ENCODE measurements at places on chromosomes 2 and 18.

DNA sequence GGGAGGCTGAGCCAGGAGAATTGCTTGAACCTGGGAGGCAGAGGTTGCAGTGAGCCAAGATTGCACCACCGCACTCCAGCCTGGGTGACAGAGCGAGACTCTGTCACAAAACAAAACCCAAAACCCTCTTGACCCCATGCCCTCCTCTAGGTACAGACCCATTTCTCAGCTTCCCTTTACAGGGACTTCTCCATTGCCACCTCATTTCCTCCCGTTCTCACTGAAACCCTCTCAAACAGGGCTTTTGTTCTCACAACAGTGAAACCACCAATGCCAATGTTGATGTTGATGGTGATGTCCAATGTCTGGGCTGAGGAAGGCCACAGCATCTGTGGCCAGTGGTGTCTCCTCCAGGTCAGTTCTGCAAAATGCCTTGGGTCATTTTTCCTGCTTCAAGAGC lies 69.0 kb upstream of the ZCCHC2 start:
- H3K4me3 ChIP-seq, result no peak overlapping the region
- no peaks in the 10 kb centered on the region for H3K36me3 ChIP-seq
- peaks cover 30% of the 10 kb centered on the region for H3K4me1 ChIP-seq
- H3K27ac ChIP-seq, result no peak overlapping the region
- no peak for DNase-seq

DNA sequence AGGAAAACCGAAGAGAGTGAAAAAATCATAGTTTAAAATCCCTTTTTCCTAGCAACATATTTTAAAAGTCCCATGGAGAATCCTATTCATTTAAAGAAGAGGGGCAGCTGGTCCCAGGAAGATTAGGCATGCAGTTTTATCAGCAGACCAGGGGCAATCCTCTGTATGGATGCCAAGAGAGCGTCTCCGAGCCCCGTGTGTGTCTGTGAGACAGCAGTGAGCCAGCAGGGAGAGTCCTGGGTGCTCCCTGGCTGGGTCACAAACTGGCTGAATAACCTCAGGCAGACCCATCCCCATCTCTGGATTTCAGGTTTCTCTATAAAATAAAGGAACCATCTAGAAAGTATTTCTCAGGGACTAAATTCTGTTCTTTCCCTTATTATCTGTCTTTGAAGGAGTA lies 128.2 kb upstream of the RIOK3 start:
- H3K27me3 ChIP-seq, result peaks cover 31% of the 10 kb centered on the region
- H3K4me1 ChIP-seq, result peaks cover 12% of the 10 kb centered on the region
- DNase-seq, result no peak
- H3K36me3 ChIP-seq, result peaks cover 8% of the 10 kb centered on the region

GRCh38 chr2:26820932-26821331 lies 27.0 kb upstream of the DPYSL5 start:
- no peaks in the 10 kb centered on the region for H3K36me3 ChIP-seq
- no peak for DNase-seq
- 0 out of 2 replicates have a peak, but pooled peaks cover 2% of the 10 kb centered on the region for H3K4me1 ChIP-seq

GRCh38 chr2:239500574-239501550 lies 100.0 kb upstream of the HDAC4 start:
- H3K36me3 ChIP-seq, result peaks cover 6% of the 10 kb centered on the region
- no peak overlapping the region for H3K27ac ChIP-seq
- no peaks in the 10 kb centered on the region for H3K27me3 ChIP-seq
- H3K4me3 ChIP-seq, result no peak overlapping the region
- DNase-seq, result no peak

DNA sequence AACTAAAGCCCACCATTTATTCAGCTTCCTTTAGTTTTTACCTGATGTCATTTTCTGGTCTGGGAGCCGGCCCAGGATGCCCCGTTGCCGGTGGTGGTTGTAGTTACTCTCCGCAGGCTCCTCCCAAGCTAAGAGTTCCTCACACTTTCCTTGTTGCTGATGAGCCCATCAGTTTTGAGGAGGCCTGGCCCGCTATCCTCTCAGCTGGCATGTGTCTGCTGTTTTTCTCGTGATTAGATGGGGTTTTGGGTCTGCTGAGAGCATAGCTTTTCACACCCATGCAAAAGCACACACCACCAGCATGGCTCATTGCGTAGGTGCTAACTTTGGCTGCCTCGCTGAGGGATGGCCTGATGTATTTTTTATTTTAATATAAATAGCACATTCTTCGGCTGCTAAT lies 72.1 kb downstream of the PSMG2 start:
- H3K4me1 ChIP-seq, result no peaks in the 10 kb centered on the region
- H3K27me3 ChIP-seq, result peaks cover 47% of the 10 kb centered on the region
- peaks cover 5% of the 10 kb centered on the region for H3K36me3 ChIP-seq
- no peak overlapping the region for H3K27ac ChIP-seq

DNA sequence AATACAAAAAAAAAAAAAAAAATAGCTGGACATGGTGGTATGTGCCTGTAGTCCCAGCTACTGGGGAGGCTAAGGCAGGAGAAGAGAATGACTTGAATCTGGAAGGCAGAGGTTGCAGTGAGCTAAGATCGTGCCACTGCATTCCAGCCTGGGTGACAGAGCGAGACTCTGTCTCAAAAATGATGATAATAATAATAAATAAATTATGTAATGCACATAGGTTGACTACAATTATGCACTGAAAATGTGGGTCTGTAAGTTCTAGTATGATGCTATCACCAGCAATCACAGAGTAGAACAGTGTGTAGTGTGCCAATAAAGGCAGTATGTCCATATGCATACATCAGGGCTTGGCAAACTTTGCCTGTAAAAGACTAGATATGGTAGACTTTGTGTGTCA lies 55.6 kb upstream of the MYCN start:
- no peak overlapping the region for H3K4me3 ChIP-seq
- no peak overlapping the region for H3K27ac ChIP-seq

GRCh38 chr2:227765788-227766372 lies 20.2 kb downstream of the SCYGR8 start:
- H3K4me1 ChIP-seq, result peaks cover 6% of the 10 kb centered on the region
- DNase-seq, result no peak
- H3K27ac ChIP-seq, result no peak overlapping the region
- no peaks in the 10 kb centered on the region for H3K36me3 ChIP-seq

DNA sequence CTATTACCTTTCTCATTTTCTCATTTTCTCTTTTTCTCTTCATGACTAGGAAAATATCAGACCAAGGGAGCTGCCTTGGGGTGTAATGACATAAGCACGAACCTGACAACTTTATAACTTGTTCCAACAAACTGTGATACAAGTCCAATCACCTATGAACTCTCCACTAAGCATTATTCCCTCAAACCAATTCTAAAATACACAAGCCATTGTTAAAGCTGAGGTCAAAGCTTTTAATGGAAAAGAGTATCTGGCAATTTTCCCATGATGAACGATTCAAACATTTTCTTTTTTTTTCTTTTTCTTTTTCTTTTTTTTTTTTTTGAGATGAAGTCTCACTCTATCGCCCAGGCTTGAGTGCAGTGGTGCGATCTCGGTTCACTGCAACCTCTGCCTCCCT lies 48.4 kb upstream of the NARS1 start:
- no peak for DNase-seq
- no peaks in the 10 kb centered on the region for H3K4me1 ChIP-seq
- no peaks in the 10 kb centered on the region for H3K27me3 ChIP-seq

DNA sequence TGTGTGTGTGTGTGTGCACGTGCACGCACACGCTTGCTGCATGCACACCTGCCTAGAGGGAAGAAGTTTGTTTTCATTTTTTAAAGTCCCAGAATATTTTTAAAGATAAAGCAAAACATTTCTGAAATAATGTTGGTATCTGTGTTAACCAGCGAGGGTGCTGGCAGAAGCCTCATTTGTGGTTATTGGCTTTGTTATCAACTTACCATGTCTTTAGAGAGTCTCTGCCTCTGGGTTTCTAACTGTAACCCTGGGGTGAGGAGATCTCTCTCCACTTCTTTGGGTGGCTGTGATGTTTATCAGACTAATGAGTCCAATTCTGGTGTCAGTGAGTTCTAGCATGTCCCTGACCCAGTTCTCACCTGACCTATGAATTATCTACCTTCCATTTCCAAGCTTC lies 927.6 kb upstream of the FANCL start:
- no peak for DNase-seq
- no peak overlapping the region for H3K27ac ChIP-seq

- DNase-seq, result no peak
- no peak overlapping the region for H3K27ac ChIP-seq
- H3K27me3 ChIP-seq, result peaks cover 9% of the 10 kb centered on the region
- H3K4me1 ChIP-seq, result peaks cover 12% of the 10 kb centered on the region
Measured at GRCh38 chr2:218027426-218028188, 24.8 kb upstream of the TNS1 start.

GRCh38 chr2:177127821-177128220 lies 84.8 kb upstream of the HNRNPA3 start:
- no peaks in the 10 kb centered on the region for H3K27me3 ChIP-seq
- no peak overlapping the region for H3K27ac ChIP-seq

DNA sequence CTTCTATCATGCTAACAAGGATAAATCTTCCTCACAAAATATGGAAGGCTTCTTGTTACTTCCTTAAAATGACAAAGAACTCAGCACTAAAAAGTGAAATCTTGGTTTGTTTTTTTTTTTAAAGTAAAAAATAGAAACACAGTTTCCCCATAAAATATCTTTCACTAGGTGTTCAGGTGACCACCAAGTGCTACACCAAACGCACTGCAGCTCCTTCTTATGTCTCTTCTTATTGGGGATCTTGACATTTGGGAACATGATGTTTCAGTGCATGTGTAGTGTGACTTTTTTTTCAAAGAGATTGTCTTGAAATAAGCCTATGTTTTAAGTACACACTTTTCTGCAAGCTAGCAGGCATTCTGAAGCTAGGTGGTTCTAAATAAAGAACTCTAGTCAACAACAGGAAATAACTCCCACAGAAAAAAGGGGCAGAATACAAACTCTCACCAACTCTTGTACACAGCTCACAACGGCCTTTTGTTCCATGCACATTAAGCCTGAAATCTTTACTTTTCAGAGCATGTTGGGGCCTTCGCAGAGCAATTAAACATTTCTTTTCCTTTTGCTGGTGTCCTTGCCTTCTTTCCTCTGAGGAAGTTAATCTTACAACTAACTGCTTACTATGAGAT lies 13.2 kb upstream of the SERTAD2 start:
- H3K36me3 ChIP-seq, result no peaks in the 10 kb centered on the region
- DNase-seq, result no peak
- no peak overlapping the region for H3K27ac ChIP-seq
- H3K27me3 ChIP-seq, result no peaks in the 10 kb centered on the region

GRCh38 chr2:239087046-239087710 lies 239.3 kb downstream of the TWIST2 start:
- no peaks in the 10 kb centered on the region for H3K27me3 ChIP-seq
- DNase-seq, result no peak
- H3K4me3 ChIP-seq, result no peak overlapping the region
- no peaks in the 10 kb centered on the region for H3K4me1 ChIP-seq
- no peaks in the 10 kb centered on the region for H3K36me3 ChIP-seq
- H3K27ac ChIP-seq, result no peak overlapping the region

- no peak for DNase-seq
- H3K4me1 ChIP-seq, result peaks cover 11% of the 10 kb centered on the region
- H3K36me3 ChIP-seq, result peaks cover 5% of the 10 kb centered on the region
- no peak overlapping the region for H3K27ac ChIP-seq
- no peak overlapping the region for H3K4me3 ChIP-seq
- H3K27me3 ChIP-seq, result no peaks in the 10 kb centered on the region
Measured at GRCh38 chr18:11034884-11035283, 114.5 kb downstream of the PIEZO2 start.

DNA sequence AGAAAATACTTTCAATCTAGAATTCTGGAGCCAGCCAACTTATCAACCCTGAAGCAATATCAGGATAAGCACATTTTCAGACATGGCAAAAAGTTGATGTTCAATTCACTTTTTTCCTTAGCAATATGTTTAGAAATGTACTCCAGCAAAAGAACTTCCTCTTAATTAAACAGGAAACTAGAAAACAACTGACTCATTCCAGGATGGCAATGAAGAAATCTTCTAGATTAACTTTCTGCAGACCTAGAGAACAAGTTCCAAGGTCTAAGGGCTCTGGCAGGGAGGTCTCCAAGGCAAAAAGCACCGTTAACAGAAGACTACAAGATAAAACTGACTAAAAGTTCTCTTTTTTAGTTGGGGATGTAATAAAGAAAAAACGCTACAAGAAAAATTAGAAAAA lies 69.2 kb upstream of the VWC2L start:
- no peak for DNase-seq
- no peaks in the 10 kb centered on the region for H3K4me1 ChIP-seq
- H3K27me3 ChIP-seq, result no peaks in the 10 kb centered on the region
- H3K27ac ChIP-seq, result no peak overlapping the region

- no peak overlapping the region for H3K27ac ChIP-seq
- H3K4me3 ChIP-seq, result no peak overlapping the region
- peaks cover 61% of the 10 kb centered on the region for H3K36me3 ChIP-seq
- H3K27me3 ChIP-seq, result peaks cover 3% of the 10 kb centered on the region
Measured at GRCh38 chr2:6071519-6071918, 379.3 kb downstream of the SOX11 start.

DNA sequence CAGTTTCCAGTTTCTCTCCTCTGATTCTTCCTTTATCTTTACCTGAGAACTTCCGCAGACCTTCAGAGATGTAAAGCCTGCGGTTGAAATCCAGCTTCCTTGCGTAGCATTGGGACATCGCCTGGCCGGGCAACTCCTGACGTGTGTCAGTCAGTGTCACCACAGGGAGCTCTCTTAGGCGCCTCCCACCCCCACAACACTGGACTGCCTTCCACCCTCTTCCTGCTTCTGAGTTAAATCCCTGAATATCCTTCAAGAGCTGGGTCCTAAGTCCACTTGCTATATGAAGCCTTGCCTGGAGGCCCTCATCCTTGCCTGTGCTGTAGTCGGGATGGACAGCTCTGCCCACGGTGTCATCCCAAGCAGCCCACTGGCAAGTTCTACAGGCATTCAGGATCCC lies 179.4 kb downstream of the SEPTIN10 start:
- H3K4me3 ChIP-seq, result no peak overlapping the region
- no peaks in the 10 kb centered on the region for H3K27me3 ChIP-seq
- H3K36me3 ChIP-seq, result no peaks in the 10 kb centered on the region
- H3K27ac ChIP-seq, result no peak overlapping the region
- H3K4me1 ChIP-seq, result no peaks in the 10 kb centered on the region
- DNase-seq, result no peak

DNA sequence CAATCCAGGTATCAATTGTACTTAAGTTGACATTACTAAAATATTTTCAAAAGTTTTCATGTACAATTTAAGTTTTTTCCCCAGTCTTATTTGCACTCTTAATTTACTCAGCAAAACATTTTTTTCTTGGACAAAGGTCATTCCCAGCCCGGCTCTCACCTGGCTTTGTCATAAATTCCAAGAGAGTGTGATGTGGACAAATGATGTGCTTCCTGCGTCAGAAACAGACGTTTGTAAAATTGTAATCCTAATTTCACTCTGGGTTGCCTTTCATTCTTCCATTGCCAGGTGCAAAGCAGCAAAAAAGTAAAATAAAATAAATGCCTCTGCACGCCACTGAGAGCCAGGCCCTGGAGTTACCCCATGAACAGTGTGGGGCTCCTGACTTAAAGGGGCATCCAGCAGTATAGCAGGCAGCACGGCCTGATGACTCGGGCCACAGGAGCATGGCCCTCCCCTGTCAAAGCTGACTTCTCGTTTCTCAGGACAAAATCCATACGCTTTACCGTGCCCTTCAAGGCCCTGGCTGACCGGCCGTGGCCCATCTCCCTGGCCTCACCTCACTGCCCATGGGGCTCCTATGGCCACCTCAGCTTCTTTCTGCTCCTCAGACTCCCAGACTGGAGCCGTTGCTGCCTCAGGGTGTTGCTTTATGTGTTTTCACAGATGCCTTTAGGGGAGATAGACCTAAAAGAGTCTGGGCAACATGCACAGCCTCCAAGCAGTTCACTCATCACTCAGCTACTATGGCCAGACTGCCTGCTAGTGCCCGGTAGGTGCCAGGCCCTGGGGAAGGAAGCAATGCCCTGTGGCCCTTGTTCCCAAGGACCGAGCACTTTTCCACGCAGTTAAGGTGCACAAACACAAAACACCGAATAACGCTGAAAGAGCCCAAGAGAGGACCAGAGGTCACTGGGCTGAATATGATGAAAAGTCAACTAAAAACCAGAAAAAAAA lies 7.6 kb upstream of the TMEM185B start:
- DNase-seq, result no peak
- no peak overlapping the region for H3K27ac ChIP-seq
- no peaks in the 10 kb centered on the region for H3K4me1 ChIP-seq
